ENCODE measurements at places on chromosomes 13 and 19.

- no peak for DNase-seq
These were observed 23.4 kb downstream of the GP6 start for GRCh38 chr19:55014714-55015113.

DNA sequence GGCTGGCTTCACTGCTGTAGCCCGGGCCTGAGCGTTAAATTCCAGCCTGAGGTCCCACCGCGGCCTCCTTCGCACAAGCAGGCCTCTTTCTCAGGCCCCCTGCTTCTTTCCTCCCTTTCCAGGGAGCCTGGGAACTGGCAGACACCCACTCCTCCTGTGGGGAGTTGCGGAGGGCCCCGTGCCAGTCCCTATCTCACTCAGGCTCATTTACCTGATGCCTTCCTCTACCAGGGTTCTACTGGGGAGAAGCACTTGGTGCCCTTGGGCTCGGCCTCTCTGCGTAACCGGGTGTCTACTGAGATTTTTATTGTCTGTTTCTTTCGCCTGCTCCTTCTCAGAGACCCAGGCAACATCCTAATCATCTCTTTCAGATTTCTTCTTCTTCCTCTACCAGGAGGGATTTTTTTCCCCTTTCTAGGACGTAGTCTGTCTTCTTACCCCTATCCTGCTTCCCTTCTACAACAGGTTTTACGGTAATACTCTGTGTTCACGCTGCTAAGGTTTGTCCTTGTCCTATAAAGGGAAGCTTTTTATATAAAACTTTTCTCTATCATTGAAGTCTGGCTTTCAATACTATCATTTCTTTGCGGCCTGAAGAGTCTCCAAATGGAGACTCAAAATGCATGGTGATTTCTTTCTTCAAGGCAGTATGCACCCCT lies 135.4 kb upstream of the GPR12 start:
- no peak for DNase-seq

DNA sequence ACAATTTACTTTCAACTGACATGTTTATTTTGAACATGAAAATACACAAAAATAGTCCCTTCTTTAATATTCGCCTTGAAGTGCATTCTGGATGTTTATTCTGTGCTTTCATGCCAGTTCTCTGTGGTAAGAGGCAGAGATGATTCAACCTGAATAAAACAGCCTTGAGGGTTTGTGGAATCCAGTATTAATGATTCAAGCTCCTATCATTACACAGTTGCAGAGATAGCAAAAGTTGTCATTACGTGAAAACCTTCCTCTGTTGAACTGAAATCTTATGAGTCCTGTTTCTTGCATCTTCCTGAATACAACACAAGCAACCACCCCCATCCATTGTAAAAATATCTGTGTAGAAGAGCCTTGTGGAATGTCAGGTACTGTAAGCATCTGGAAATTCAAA lies 142.3 kb upstream of the HTR2A start:
- DNase-seq = no peak

- DNase-seq = no peak
These were observed 42.5 kb upstream of the INTS6 start for GRCh38 chr13:51495316-51495715.

- no peak for DNase-seq
These were observed 22.3 kb upstream of the STARD13 start for GRCh38 chr13:33307843-33308242.

- peak; percentile 30 for DNase-seq
These were observed 19.3 kb downstream of the CCNE1 start for GRCh38 chr19:29831041-29831548.

- no peak for DNase-seq
These were observed 25.2 kb upstream of the ARGLU1 start for GRCh38 chr13:106593132-106593531.

DNA sequence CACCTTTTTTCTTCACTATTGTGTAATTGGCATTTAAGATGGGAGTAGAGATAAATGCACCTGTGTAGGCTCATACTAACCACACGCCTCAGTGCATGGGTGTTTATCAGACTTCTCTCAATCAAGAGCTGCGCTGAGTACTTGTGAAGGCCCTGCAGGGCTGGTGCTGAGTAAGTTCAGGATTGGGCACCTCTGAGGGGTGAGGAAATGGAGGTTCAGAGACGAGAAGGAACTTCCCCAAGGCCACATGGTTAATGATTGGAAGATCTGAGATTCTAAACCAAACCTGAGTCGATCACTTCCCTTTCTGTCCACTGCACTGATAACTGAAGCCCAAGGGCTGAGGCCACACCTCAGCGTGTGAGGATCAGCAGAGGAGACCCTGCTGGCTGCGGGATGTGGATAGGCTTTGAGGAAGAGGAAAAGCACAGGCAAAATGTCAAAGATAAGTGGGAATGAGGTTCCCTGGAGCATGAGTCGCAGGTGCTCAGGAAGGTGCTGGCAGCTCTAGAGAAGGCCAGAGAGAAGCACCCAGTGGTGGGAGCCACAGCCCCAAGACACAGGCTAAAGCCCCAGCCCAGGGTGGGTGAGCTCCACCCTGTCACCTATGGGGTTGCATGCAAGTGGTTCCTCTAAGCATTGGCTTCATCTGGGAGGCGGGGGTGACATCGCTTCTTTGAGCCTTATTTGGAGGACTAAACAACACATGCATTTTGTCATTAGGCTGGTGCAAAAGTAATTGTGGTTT lies 32.3 kb upstream of the GJB6 start:
- no peak for DNase-seq

DNA sequence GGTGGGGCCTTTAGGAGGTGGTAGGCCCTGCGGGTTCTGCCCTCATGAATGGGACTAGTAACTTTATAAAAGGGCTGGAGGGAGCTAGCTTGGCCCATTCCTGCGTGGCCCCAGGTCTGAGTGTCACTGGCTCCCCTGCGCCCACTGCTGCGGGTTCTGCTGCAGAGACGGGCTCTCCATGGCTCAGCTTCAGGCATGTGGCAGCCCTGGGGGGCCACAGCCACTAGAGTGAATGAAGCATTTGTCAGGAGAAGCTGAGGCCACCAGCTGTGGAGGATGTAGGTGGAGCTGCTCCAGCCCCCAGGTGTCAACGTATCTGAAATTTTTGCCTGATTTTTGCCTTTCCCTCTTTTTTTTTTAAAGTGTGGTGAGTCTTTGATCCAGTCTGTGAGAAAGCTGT lies 119.1 kb downstream of the SOX1 start:
- DNase-seq = no peak

DNA sequence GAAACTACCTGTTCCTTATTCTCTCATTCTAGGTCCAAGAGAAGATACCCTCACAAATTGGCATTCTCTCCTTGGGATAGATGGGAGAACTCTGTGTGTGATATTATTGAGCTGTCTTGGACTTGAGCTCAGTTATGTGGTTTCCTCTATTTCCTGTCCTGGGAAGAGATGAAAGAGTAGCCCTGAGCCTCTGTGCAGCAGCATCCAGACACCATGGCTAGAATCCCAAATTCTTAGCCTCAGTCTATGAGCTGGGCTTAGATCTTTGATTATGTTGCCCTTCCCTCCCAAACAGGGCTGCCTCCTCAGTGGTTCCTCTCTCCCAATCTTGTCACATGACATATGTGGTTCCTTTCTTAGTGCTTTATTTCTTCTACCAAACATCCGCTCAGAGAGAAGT lies 290.7 kb downstream of the SPRY2 start:
- no peak for DNase-seq

DNA sequence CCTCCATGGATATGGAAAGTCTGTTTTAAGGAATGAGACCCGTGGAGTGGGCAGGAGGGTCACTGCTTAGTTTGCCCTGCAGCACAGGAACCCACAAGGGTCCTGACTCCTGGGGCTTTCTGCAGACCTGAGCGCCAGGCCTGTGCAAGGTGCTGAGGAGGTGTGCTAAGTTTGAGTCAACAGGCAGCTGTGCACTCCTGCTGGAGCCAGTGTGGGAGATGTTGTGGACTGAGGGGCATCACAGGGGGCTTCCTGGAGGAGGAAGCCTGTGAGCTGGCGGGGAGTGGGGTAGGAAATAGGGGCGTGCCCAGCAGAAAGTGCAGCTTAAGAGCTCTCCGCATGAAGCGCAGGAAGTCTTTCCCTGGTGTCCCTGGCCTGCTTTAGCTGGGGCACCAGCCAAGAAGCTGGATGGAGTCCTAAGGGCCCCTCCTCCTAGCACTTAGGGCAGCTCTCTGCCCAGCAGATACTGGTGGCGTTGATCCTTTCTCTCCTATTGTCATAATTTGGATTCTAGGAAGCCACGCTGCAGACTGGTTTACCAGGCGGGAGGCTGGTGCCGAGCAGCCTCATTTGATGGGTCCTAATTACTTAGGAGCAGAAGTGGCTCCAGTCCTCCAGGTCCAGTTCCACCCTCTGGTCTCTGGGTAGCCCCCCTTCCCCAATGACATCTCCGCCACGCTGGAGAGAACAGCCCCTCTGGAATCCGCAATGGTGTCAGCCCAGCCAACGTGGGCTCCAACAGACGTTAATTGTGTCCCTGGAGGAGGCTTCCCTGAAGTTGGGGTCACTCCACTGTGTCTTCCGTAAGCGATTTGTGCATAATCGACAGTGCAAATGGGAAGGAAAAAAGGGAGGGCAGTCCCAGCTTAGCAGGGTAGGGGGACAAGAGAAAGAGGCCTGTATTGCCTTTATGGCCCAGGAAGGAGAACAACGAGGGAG lies 309.2 kb downstream of the ZNF536 start:
- no peak for DNase-seq

GRCh38 chr13:43397111-43397510 lies 373.7 kb downstream of the DNAJC15 start:
- no peak for DNase-seq

DNA sequence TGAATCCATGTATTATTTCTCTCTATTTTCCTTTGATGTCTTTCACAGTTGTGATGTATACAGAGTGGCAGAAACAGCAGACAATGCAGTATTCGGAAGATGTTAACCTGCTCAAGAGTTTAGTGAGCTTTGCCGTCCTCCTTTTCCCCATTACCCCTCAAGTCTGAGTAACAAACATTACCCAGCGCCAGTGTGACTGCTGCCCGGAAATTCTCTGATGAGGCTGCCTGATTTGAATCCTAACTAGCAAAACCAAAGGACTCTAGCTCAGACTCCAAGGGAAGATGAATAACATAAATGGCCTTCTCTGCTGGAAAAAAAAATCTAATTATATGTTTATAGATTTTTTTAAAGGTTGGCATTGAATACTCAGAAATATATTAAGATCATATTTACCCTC lies 247.3 kb upstream of the SOX21 start:
- DNase-seq = no peak

DNA sequence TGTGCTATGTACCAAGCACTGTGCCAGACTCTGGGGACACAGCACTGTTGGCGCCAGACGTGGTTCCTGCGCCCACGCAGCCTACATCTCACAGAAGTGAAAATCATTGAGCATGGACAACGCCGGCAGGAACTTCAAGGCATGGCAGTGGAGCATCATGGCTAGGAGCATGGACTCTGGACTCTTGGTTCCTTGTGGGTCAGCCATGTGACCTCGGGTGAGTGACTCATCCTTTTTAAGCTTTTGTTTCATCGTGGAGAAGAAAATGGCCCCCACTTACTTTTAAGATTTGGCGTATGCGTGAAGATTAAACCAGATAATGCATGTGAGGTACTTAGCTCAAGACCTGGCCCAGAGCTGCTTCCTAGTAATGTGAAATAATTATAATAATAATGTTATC lies 988.5 kb downstream of the UQCRFS1 start:
- no peak for DNase-seq

DNA sequence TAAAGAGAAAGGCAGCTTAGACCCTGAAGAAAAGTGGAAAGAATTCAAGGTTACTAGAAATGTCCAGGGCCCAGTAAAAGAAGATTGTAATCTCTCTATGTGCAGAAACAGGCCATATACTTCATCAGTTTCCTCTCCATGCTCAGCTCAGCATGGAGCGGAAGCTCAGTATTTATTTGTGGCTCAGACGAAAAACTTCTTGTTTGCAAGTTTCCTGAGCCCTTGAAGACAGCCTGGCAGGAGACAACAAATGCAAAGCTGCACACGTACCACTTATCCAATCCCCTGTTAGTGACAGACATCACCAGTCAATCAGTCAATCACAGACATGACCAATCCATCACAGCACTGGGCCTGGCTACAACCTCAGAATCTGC lies 8.1 kb upstream of the KLF2 start:
- DNase-seq = no peak

- DNase-seq = no peak
These were observed 6.3 kb upstream of the CEACAM21 start for GRCh38 chr19:41569481-41570150.

GRCh38 chr19:46859637-46860124 lies 1.1 kb upstream of the ARHGAP35 start:
- no peak for DNase-seq

- DNase-seq = no peak
These were observed 12.1 kb upstream of the FCGBP start for GRCh38 chr19:39946532-39946931.

DNA sequence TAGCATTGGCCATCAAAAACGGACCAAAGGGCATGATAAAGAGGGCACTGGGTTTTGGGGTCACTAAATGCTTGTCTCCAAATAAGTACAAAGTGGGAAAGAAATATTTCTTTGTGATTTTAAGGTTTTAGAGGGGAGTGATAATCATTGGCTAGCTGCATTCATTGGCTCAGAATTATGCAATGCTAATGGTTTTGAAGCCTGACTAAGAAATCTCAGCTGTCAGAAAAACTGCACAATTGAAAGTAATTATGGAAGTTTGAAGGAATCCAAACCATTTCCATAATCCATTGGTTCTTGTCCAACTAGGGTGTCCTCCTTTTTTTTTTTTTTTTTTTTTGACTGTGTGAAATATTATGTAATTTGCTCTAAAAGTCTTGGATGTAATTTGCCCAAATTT lies 88.2 kb upstream of the ARGLU1 start:
- DNase-seq = no peak

DNA sequence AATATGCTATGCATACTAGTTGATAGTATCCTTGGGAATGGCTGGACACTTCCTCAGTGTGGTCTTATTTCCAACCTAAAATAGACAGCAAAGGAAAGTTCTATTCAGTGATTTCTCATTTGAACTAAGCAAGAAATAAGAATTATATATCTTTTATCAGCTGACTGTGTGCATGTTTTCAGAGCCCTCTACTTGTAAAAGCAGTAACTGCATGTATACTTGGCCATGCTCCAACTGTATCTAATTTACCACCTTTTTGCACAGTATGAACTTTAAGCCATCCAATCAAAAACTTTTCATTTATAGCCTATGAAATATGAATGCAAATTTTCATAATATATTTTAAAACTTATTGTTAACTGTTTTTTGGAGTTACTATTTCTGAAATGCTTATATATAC lies 136.4 kb upstream of the PCDH9 start:
- no peak for DNase-seq

- no peak for DNase-seq
These were observed 402.2 kb upstream of the ZNF507 start for GRCh38 chr19:31943191-31943661.

DNA sequence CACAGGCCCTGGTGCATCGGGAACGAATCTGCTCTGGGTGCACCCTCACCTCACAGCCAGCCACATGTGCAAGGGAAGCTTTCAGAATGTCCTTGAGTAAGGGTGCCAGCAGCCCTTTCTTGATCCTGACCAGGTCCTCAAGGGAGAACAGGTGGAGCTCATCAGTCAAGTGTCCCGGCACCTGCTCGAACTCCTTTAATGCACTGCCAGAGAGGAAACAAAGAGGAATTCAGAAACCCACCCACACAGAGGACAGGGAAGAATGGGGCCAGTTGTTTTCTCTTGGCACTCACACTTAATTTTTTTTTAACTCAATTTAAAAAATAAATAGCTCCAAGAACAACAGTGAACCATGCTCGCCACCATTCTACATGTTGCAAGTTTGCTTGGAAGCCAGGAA lies 41.7 kb downstream of the RUBCNL start:
- DNase-seq = no peak

GRCh38 chr19:3665681-3666544 lies 34.4 kb downstream of the PIP5K1C start:
- peak; percentile 63 for DNase-seq

All from activated T-helper 9 cell treated with anti-CD3 and anti-CD28 coated beads, Interleukin-2, amount 50 U/mL, for 16 hours (primary cell).